Stimulated activated CD4-positive, alpha-beta T cell treated with anti-CD3 and anti-CD28 coated beads, Interleukin-4, amount 100 ng/mL, for 1 hour (primary cell): ENCODE measurements at places on chromosomes 12 and 14.

GRCh38 chr12:51270951-51271518 is 820 bp upstream of the SMAGP start:
- no peak for DNase-seq

GRCh38 chr12:110576504-110576903 is 6.6 kb downstream of the PPTC7 start:
- no peak for DNase-seq

DNA sequence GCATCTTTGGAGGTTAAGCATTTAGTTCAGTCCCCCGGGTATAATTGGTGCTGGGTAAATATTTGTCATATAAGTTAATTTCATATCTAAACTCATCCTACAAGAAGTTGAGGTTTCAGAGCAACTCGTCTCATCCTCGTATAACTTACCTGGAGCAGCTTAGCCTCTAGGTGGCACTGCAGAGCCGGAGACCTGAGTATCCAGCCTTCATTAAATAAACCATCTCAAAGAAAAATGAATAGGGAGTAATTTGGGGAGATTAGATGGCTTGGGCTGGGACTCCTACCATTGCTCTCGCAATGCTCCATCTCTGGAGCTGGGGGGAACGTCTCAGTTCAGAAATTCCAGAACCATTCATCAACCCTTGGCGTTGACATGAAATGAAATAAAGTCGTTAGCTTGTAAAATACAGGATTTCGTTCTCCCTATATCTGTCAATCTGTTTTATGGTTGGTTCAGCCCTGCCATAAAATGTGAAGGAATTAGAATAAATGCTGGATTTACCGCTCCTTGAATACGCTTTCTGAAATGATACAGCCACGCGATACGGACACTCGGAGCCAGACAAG is 122.9 kb upstream of the TMEM132D start:
- peak; percentile 40 for DNase-seq

GRCh38 chr14:93047157-93047556 is 68.6 kb downstream of the ITPK1 start:
- DNase-seq = no peak

GRCh38 chr14:23523229-23524016 is 28.1 kb downstream of the ZFHX2 start:
- DNase-seq = no peak

GRCh38 chr14:68463705-68464374 is 329.0 kb downstream of the ZFP36L1 start:
- no peak for DNase-seq

GRCh38 chr14:32576088-32576795 is 247.1 kb downstream of the AKAP6 start:
- peak; percentile 8 for DNase-seq

GRCh38 chr12:79935624-79936345 is 888 bp upstream of the PPP1R12A start:
- DNase-seq = no peak

DNA sequence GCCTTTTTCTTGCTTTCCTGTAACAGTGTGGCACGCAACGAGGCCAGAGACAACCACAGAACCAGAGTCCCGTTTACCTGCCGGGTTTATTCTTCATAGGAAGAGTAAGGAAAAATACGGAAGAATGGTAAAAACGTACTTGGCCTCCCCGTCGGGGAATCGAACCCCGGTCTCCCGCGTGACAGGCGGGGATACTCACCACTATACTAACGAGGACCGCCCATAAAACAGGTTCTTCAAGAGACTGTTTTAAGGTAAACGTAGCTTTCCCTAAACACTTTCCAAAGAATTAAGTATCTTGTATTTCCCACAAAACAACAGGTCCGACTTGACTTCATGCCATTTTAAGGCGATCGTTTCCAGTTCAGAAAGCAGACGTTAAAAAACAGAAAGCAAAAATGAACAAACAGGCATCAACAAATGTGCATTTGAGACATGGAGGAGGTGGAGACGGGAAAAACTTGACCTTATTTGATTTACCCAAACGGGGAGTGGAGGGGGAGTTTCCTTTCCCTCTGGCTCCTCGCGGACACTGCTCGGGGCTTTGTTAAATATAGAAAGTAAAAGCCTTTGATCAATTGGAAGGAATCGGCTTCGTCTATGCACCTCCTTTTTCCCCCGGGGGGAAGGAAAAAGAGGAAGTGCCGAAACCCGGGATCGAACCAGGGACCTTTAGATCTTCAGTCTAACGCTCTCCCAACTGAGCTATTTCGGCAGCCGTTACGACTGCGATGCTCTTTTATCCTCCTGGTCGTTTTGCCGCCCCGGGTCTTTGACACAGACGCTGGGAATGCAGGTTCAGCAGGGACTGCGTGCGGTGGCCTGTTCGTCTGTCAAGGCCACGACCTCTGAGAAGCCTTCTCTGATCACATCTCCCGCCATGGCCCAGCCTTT is 13.0 kb upstream of the UBC start:
- DNase-seq = peak; percentile 91
